ENCODE measurements at places on chromosomes 13 and 19. TPM values are rescaled to one million over a fixed set of nuclear protein-coding genes. Genes with fewer than 3 reads are reported as not detected.

The DZIP1 gene
- 27.0 TPM for polyA plus RNA-seq

The ELANE gene
- 0.40 TPM for polyA plus RNA-seq

The PRKCG gene
- 0.16 TPM for polyA plus RNA-seq

The CCL25 gene
- not detected for polyA plus RNA-seq

The IL12RB1 gene
- polyA plus RNA-seq = 0.35 TPM

DNA sequence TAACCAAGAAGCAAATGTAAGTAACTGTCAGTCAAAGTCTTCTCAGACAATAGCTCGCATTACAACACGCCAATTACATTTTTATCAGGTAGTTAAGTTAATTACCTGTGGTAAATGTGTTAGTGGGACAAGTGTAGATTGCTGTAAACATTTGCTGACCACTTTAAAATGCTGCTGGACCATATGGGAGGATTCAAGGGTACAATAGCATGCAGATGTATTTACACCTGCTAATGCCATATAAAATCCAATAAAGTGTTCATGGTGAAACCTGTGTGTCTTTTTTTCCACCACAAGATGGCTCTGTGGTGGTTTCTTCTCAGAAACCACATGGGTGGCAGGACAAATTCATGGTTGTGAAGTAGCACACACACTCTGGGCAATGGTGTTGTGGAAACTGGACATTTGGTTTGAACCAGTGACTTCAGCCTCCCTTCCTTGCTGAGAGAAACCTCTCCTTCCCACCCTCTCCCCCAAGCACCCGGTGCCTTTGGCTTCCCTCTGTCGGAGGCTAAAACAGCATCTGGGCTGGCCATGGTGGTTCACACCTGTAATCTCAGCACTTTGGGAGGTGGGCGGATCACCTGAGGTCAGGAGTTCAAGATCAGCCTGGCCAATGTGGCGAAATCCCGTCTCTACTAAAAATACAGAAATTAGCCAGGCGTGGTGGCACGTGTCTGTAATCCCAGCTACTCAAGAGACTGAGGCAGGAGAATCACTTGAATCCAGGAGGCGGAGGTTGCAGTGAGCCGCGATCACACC is 18.1 kb upstream of the GTF3A start:
- DNase-seq = no peak

DNA sequence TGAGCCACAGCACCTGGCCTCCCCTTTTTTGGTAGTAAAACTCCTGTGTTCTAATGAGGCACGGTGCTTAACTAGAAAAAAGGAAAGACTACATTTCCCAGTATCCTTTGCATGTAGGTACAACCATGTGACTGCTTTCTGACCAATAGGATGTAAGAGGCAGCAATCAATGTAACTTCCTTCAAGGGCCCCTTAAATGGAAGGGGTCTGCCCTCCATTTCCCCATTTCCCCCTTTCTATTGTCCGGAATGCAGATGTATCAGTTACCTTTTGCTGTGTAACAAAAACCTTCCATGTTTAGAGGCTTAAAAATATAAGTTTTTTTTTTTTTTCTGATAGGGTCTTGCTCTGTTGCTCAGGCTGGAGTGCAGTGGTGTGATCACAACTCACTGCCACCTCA is 2.2 kb downstream of the GPR32 start:
- no peak for DNase-seq

DNA sequence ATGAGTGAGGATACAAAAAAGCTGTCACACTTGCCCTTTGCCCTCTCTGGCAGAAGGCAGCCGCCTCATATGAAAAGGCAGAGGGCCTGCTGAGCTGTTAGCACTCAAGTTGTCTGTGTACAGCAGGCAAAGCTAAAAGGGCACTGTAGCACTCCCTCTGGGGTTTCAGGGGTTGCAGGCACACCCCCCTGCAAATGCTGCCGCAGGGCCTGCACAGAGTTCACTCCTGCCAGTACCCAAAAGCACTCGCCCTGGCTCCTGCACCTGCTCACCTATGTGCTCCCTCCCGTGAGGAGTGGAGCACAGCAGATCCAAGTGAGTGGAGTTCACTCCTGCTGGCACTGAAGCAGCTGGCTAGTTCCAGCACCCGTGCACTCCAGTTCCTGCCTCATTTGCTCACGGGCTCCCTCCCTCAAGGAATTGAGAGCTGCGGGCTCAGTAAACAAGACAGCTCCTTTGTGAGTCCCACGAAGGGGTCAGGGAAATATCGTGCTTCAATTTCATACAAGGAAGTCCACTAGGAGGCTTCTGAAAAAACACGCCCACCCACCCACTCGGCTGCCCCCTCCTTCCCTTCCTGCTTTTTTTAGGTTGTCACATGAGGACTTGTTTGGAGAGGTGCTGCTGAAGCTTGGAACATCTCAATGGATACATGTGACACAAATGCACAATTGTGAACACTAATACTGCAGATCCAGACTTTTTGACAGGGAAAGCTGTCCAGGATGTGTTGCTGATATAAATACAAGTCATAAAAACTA is 9.9 kb upstream of the RCBTB2 start:
- DNase-seq = no peak

DNA sequence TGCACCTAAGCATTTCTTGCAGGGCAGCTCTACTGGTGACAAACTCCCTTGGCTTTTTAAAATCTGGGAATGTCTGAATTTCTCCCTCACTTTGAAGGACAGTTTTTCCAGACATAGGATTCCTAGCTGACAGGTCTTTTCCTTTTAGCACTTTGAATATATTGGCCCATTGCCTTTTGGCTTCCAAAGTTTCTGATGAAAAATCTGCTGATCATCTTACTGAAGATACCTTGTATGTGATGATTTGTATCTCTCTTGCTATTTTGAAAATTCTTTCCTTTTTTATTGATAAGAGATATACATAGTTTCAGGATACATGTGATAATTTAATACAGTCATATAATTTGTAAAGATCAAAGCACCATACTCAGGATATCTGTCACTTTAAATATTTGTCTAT is 211.1 kb downstream of the ZIC5 start:
- no peak for DNase-seq

GRCh38 chr13:67227131-67227983 is 2.8 kb downstream of the PCDH9 start:
- no peak for DNase-seq

DNA sequence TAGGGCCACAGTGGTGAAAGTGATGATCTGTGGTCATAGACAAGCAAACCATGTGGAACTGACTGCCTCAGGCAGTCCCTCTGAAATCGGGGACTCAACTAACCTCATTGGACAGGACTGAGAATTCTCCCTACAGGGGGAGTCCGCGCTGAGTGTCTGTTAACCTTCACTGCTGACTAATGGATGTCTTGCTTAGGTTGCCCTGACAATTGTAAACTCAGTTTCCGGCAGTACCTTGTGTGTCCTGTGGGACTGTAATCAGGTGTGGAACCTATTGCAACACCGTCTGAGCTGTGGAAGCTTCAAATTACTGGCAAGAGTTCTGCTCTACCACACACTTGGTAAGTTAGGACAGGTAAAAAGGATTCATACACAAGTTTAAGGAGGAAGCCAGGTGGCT is 21.8 kb downstream of the ZNF77 start:
- no peak for DNase-seq

- no peak for DNase-seq
Observed at GRCh38 chr13:97386801-97387484, 47.0 kb upstream of the RAP2A start.

DNA sequence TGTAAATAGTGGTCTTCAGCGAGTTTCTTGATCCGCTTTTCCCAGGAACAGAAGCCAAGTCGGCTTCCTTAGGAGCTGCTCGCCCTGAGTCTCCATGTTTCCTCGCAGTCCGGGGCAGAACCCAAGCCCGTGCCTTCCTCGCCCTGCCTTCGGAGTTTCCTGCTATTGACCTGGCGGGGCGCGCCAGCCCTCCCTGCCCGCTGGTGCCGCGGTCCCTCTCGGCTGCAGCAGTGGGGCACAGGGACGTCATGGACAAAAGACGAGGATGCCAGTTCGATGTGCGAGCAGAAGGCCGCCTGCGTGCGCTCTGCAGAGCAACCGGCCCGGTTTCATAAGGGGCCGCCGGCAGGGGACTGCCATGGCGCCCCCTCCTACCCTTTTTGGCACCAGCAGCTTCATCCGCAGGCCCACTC is 156.6 kb downstream of the TM9SF2 start:
- DNase-seq = no peak

DNA sequence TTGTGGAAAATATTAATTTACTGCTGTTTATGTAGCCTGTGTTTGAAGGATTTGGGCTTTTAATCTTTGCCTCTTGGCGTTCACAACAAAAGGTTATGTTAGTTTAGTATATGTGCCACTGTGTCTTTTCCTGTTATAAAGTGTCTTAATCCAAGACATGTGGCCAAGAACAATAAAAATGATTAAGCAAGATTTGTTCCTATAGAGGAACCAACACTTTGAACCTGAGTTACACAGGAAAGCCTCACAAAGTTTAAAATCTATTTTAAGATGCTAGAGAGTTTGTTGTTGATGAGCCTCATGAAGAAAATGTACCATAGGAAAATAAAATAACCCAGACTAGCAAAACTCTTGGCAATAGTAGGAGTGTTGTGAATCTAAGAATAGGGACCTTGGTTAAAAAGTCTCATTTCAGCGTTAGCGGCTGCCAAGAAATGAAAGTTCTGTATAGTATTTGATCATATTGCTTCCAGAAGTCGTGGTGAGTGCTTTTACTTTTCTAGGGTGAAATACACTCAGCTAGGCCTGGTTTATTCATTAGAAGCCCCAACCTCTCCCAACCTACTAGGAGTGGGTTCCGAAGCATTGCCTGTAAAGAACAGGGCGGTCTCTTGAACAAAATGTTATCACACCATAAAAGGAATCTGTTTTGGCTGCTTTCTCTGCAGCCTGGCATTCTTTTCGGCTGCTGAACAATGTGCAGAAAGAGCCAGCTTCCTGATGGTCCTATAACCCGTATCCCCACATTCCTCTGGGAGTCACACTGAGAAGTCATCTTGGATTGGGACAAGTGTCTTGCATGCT is 102.6 kb downstream of the LRCH1 start:
- DNase-seq = no peak

DNA sequence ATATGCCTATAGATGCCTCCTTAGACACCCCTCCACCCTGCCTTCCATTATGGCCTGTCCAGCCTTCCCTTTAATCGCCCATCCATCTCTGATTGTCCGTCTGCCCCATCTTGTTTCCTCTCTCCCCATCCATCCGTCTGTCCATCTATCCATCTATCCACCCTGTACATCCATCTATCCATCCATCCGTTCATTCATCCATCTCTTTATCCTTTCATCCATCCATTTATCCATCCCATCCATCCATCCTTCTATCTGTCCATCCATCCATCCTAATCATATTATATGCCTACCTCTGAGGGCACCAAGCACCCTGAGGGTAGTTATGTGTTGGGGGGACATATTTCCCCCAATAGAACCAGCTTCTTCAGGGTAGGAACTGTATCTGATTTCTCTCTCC is 23.1 kb downstream of the TRPM4 start:
- no peak for DNase-seq

- DNase-seq = no peak
Observed at GRCh38 chr13:43307921-43308433, 284.6 kb downstream of the DNAJC15 start.

GRCh38 chr13:66635526-66635925 is 594.6 kb downstream of the PCDH9 start:
- DNase-seq = no peak
